ENCODE measurements at places on chromosomes 11 and 22.
A peak's percentile ranks its signal among the peaks of the same experiment; 100 is the strongest.

DNA sequence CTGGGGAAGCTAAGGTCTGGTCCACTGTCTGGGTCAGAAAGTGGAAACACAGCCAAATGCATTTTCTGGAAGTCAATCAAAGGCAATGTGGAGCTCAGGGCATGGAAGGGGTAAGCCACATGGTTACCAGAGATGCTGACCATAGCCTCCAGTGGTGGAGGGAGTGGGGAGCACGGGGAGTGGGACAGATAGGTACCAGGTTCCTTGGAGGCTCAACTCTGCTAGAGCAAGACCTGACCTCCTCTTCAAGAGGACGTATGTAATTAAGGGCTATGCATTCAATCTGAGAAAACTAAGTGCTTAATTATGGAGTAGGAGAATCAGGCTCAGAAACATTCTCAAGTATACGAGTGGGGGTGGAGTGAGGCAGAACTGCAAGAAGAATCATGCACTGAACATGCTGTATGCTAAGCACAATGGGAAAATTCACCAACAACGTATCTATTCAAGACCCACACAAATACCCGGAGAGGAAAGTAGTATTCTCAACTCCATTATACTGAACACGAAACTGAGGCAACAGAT lies 65.2 kb upstream of the PHOX2A start:
- DNase-seq = no peak

- DNase-seq = no peak
Observed at GRCh38 chr11:115528225-115528624, 24.0 kb upstream of the CADM1 start.

DNA sequence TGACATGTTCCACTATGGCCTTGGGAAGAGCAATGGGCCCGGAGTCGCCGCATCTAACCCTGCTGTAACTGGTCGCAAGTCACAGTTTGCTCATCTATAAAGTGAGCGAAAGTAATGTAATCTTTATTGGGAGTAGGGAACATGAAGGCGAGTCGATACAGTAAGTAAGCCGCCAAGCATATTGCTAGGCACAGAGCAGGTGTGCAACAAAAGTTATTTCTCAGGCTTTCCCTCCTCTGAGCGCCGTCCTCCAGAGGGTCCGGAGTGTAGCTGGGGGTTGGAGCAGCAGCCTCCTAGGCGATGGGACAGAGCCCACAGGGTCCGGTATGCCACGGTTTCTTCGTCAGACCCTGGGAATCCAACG lies 343 bp upstream of the SPON1 start:
- DNase-seq = no peak

DNA sequence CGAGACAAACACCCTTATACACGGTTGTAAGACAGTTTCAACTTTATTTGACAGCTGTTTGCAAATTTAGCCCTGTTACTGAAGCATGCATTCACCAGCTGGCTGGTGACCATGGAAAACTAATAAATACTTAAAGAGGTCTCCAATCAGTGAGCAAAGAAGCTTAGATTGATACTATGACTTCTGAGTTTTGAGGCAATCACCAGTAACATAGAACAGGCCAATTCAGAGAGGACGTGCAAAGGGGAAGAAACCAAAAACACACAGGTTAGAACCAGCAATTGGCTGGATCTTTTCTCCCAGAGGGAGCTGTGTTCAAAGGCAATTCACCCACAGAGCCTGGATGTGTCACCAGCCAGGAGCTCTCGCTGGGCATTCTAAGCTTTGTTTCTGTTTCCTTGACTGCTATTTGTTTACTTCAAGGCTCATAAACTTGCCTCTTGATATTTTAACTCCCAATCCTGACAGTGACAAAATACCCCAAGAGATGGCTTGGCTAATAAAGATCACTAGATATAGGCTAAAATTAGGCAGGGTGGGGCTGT lies 113.6 kb upstream of the MTMR2 start:
- DNase-seq = no peak

DNA sequence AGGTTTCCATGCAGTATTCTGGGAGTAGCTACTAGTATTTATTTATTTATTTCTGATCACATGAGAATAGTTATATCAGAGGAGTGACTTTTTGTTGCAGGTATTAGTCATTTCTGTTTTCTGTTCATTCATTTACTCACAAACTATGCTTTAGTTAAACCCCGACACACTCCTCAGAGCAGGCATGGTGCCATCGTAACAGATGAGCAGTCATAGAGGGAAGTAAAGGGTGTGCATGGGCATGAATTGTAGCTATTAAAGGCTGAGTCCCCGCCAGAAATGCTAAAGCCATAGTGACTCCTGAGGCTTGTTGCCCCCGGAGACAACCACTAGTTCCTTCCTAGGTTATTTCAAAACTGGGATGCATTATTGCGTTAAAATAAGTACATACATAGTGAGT lies 10.6 kb downstream of the JHY start:
- DNase-seq = no peak

DNA sequence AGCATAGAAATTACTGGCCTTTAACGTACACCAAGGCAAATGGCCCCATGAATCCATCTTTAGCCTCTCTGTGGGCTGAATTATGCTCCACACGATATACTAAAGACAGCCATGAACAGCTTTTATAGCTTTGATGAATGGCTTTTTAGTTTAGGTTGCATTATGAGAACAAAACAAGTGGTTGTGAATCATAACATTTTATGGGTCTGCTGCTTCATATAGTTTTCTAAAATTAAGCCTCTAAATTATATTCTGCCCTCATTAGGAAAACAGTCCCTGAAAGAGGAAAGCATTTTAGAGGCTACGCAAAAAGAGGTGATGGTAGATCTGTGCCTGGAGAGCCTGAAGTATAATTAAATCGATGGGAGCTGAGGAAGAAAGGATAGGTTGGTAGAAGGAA lies 221.3 kb downstream of the CADM1 start:
- no peak for DNase-seq

DNA sequence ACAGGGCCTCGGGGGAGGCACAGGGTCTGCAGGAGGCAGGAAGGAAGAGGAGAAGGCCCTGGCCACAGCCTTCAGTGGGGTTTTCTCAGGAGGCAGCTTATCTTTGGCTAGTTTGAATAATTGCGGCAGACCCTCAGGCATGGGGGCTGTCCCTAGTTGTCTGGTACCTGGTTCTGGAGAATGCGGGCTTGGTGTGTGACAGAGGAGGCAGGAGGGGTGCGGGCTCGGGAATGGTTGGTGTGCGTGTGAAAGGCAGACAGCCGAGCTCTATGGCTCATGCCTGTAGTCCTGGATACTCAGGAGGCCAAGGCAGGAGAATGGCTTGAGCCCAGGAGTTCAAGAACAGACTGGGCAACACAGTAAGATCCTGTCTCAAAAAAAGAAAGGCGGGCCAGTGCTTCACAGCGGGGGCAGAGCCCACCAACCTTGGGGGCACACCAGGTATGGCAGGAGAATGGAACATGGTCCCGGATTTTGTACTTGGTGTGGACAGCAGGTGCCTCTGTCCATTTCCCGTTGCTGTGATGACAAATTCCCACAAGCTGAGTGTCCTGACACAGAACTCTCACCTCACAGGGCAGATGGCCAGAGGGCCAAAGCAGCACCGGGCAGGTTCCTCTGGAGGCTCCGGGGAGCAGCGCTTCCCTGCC lies 640.6 kb downstream of the TBC1D22A start:
- DNase-seq = no peak

GRCh38 chr22:49513358-49513851 lies 314.3 kb downstream of the BRD1 start:
- DNase-seq = no peak

GRCh38 chr22:30308518-30309230 lies 18.1 kb downstream of the TBC1D10A start:
- DNase-seq = no peak

DNA sequence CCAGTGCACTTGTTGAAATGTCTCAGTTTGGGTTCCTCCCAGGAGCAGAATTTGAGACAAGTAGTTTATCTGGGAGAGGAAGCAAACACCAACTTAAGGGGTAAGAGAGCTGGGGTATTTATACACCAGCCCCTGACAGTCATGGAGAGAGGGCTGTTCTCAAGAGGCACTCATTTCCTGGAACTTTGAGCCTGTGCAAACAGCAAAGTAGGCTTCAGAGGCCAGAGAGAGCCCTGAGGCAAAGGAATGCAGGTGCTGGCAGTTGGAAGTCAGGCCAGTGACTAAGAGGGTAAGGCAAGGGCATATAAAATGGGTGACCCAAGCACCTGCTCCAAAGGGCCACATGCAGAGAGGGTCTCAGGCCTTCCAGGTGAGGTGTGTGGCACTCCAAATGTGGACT lies 16.1 kb downstream of the MS4A18 start:
- DNase-seq = no peak

- no peak for DNase-seq
Observed at GRCh38 chr11:2739531-2740274, 39.9 kb upstream of the KCNQ1OT1 start.

GRCh38 chr22:33401291-33401690 lies 343.1 kb upstream of the SYN3 start:
- DNase-seq = no peak

DNA sequence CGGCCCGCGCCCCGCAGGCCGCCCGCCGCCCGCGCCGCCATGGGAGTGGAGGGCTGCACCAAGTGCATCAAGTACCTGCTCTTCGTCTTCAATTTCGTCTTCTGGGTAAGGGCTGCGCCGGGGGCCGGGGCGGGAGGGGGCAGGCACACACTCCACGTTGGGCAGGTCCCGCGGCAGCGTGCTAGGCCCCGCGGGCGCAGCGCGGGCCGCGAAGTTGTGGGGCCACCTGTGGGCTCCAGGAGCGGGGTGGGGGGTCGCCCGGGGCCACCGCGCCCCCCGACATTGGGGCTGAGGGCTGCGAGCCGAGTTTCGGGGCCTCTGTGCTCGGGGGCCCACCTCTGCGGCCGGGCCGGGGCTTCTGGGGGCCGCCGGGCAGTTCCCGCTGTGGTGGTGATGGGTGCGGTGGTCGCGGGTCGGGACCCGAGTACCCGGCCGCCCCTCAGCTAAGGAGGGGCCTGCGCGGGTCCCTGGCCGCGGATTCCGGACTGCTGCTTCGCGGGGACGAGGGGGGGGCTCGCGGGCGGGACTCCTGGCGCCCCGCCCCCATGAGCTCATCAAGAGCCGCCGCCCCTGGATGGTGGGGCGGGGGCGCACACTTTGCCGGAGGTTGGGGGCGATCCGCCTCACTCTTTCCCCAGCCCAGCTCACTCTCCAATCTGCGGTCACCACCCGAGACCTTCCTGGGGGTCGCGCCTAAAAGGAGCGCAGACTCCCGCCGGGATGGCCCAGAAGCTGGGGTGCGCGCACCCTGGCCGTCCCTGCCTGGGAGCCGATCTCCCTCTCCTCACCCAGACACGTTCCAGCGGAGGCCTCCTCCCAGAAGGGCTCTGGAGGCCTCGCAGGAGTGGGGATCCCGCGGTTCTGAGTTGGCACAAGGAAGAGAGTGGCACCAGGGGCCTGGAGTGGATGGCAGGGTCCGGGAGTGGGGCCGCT lies 667 bp downstream of the CD81 start:
- peak; percentile 74 for DNase-seq

- DNase-seq = peak; percentile 22
Observed at GRCh38 chr11:5596607-5597201, at the start of gene TRIM6. TRIM6 (plus strand) TSS chr11:5596637; CDS start chr11:5596898, 261 bp downstream.

DNA sequence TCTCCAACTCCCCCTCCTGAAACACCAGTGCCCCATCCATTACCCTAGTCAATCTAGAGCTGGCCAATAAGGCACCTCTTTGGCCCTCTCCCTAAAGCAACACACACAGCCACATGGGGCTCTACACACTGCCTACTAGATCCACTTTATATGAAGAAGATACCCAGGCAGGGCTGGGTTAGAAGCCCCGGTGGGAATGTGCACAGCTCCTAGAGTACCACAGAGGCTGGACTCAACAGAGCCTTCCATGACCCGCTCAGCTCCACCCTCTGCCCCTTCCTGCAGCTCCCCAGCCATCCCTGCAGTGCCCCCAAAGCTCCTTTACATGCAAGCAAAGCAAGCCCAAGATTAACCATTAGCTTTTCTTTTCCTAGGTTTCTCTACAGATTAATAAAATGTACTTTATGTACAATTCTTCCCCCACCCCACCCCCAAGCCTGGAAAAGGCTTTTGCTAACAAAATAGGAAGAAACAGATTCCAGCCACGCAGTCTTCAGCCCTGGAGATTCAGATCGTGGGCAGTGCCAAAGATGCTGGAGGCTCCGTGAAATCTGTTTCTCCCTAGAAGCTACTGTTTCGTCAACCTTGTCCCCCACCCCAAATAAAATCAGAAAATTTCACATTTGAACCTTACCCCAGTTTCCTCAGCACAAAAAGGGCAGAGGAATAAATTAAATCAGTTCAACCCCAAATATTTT lies 51.8 kb downstream of the IGSF9B start:
- DNase-seq = peak; percentile 6

DNA sequence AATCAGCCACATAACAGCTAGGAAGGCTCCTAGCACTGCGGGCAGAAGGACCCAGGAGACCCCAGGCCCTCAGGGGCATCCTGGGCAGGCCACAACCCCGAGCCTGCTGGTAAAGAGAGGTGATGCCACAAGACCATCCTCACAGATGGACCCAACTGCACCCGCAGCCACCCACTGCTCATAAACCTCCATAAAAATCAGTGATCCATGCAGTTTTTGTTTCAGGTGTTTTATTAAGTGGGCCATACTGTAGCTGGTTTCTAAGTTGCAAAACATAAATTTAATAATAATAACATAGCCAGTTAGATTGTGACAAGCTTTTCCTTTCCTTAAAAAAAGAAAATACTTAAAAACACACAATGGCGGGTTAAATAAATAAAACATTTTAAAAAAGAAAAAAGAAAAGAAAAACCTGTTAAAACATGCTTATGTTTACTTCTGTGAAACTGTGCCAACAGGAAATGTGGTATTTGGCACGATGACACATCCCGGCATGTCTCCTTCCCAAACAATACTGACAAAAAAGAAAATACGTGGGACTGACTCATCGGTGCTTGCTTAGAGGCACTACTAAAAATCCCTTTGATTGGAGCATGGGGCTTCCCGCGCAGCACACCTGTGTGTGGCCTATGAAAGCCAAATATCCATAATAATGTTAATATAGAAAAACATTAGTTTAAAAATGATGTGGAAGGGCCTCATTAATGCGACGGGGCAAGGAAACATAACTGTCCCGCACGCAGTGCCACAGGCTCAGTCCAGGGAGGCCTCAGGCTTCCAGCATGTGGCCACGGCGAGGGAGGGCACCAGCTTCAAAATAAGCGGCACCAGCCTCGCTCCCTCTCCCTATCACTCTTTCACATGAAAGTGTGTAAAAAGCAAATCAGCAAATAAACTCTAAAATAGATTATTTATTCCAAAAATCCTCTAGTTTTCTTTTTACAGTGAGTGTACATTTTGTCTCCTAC lies 47.5 kb upstream of the SCUBE2 start:
- no peak for DNase-seq

DNA sequence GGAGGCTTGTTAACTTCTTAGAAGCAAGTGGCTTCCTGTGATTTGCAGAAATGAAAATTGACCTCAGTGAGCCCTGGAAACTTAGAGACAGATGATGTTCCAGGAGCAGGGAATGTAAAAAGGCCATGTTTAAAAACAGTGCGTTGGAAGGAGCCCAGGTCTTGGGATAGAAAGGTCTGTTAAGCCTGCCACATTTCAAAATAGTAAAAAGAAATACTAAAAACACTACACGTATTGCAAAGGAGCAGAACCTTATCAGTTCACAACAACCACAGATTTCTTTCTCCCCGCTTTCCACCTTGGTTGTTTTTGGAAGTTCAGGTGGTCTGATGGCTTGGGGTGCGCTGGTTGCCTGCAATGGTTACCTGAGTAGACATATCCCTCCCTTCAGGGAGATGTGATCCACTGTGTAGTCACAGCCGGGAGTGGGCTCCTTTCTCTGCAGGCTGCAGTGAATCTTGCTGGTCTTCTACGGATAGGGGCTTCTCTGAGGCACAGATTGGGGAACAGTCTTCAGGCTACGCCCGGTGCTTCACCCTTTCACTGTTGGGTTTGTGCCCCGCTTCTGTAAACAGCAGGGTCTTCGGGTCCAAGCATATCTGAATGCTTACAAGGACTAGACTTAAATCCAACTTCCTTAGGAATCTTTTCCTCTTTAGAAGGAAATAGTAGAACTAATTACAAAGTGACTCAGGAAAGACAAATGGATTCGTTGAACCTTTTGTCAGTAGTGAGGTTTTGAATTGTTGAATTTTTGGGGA lies 1.9 kb downstream of the TEAD1 start:
- no peak for DNase-seq

Measured in head of caudate nucleus (tissue), 42 donors.